ENCODE measurements at places on chromosomes 2 and 18. TPM values are rescaled to one million over a fixed set of nuclear protein-coding genes. Genes with fewer than 3 reads are reported as not detected.

ROCK2 gene
- 26.3 TPM for total RNA-seq

IL36B gene
- 0.09 TPM for total RNA-seq

ADGRF3 gene
- total RNA-seq, result 0.23 TPM

SERPINB12 gene
- not detected for total RNA-seq

REEP1 gene
- 0.67 TPM for total RNA-seq

CHRND gene
- not detected for total RNA-seq

UGT1A3 gene
- not detected for total RNA-seq

DLX2 gene
- total RNA-seq, result 0.67 TPM

RAB6C gene
- total RNA-seq, result not detected

VAMP8 gene
- total RNA-seq, result 15.2 TPM

PASK gene
- total RNA-seq, result 8.7 TPM

CABYR gene
- total RNA-seq, result 10.4 TPM

OSR1 gene
- total RNA-seq, result 8.9 TPM

CGREF1 gene
- total RNA-seq, result 8.4 TPM

ASXL2 gene
- 14.4 TPM for total RNA-seq

TRIM43 gene
- total RNA-seq, result 0.07 TPM

DLX1 gene
- 4.0 TPM for total RNA-seq

XIRP2 gene
- total RNA-seq, result not detected

DNAH7 gene
- total RNA-seq, result 0.84 TPM

DNER gene
- total RNA-seq, result 10.2 TPM

OSBPL1A gene
- total RNA-seq, result 15.1 TPM

EML6 gene
- total RNA-seq, result 1.0 TPM

SERPINB11 gene
- not detected for total RNA-seq

KCNE4 gene
- total RNA-seq, result 0.83 TPM

SLC9A4 gene
- total RNA-seq, result not detected

Measured in A549 treated with CORT108297 at 1 μM for 4 hours (cell line).